Activated CD4-positive, alpha-beta T cell treated with anti-CD3 and anti-CD28 coated beads, Interleukin-2, amount 10 ng/mL, durations not matched to agents 7 days and 5 days (primary cell): ENCODE measurements at places on chromosomes 4 and X. TPM values are rescaled to one million over a fixed set of nuclear protein-coding genes. Genes with fewer than 3 reads are reported as not detected.
A peak's percentile ranks its signal among the peaks of the same experiment; 100 is the strongest.

- no peak overlapping the region for H3K27ac ChIP-seq
- no peak overlapping the region for H3K4me3 ChIP-seq
- no peaks in the 10 kb centered on the region for H3K27me3 ChIP-seq
- no peak for DNase-seq
These were observed 115.1 kb downstream of the KLHL8 start for GRCh38 chr4:87105101-87105845.

DNA sequence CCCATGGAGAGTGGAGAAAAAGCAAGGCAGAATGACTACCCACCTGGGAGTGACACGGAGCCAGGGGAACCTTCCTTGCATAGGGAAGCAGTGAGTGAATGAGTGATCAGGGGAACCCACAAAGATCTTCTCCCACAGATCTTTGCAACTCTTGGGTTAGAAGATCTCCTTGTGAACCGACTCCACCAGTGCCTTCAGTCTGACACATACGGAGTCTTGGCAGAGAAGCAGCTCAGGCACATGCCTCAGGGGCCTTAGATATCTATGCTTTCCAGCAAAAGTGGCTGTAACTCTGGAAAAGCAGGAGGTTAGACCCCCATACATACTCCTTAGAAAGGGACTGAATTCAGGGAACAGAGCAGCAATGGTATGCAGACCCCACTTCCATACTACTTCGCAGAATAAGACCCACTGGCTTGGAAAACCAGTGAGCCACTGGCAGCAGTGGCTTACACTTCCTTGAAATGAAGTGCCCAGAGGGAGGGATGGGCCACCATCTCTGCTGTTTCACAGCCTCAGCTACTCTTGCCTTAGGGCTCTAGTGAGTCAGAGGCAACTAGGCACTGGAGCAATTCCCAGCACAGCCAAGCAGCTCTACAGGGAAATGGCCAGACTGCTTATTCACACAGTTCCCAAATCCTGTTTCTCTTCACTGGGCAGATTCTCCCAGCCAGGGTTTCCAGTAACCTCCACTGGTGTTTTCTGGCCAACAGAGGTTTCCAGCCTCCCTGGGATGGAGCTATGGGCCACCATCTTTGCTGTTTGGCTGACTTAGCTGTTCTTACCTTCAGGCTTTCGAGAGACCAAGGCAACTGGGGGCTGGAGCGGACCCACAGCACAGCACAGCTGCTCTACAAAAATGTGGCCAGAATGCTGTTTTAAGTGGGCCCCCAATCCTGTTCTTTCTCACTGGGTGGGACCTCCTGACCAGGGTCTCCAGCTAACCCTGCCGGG lies 82.8 kb upstream of the TCEAL2 start:
- H3K27me3 ChIP-seq, result peaks cover 2% of the 10 kb centered on the region
- no peak for DNase-seq
- no peak overlapping the region for H3K4me3 ChIP-seq
- H3K36me3 ChIP-seq, result no peaks in the 10 kb centered on the region
- H3K4me1 ChIP-seq, result no peaks in the 10 kb centered on the region

DNA sequence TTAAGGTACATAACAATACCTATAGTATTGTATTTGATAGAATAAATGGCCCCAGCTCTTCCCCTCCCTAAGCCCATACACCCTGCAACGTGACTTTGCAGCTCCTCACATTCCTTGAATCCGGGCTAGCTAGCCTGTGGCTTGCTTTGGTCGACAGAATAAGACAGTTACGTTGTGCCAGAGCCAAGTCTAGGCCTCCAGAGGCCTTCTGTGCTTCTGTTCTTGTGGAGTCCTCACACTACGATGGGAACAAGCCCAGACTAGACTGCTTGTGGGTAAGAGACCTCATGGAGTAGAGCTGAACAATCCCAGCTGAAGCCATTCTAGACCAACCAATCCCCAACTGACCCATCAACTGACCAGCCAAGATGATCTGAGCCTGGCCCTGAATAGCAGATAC lies 102.4 kb upstream of the PLAC1 start:
- no peak overlapping the region for H3K27ac ChIP-seq
- no peak overlapping the region for H3K4me3 ChIP-seq
- no peaks in the 10 kb centered on the region for H3K4me1 ChIP-seq
- H3K27me3 ChIP-seq, result peaks cover 2% of the 10 kb centered on the region
- no peak for DNase-seq

DNA sequence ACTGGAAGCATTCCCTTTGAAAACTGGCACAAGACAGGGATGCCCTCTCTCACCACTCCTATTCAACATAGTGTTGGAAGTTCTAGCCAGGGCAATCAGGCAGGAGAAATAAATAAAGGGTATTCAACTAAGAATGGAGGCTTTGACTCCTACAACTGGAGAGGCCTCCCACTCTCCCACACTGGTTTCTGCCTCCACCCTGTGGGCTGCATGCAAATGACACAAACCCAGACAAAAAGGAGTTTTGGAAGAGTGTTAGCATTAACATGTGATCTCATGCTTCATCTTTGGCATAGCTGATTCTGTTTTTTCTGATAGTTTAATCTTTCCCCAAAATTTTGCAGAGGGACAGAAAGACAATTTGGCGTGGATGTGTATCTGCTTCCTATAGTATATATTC lies 80.8 kb upstream of the IQCM start:
- H3K4me3 ChIP-seq, result no peak overlapping the region
- no peaks in the 10 kb centered on the region for H3K4me1 ChIP-seq
- DNase-seq, result no peak
- peaks cover 2% of the 10 kb centered on the region for H3K27me3 ChIP-seq

GRCh38 chr4:166165829-166166420 lies 292.9 kb downstream of the TLL1 start:
- no peaks in the 10 kb centered on the region for H3K27me3 ChIP-seq
- no peak overlapping the region for H3K27ac ChIP-seq
- H3K36me3 ChIP-seq, result no peaks in the 10 kb centered on the region
- H3K4me1 ChIP-seq, result no peaks in the 10 kb centered on the region

- no peak overlapping the region for H3K27ac ChIP-seq
- DNase-seq, result peak; percentile 17
- no peak overlapping the region for H3K4me3 ChIP-seq
- peaks cover 17% of the 10 kb centered on the region for H3K27me3 ChIP-seq
- H3K4me1 ChIP-seq, result peaks cover 7% of the 10 kb centered on the region
These were observed 51.5 kb upstream of the TRPC3 start for GRCh38 chr4:122003335-122003734.

GRCh38 chrX:101203761-101204351 lies 15.7 kb upstream of the DRP2 start:
- no peaks in the 10 kb centered on the region for H3K27me3 ChIP-seq
- no peaks in the 10 kb centered on the region for H3K36me3 ChIP-seq
- no peak overlapping the region for H3K4me3 ChIP-seq
- peaks cover 8% of the 10 kb centered on the region for H3K4me1 ChIP-seq
- no peak for DNase-seq

GRCh38 chrX:132467026-132467425 lies 21.8 kb downstream of the MBNL3 start:
- no peak overlapping the region for H3K27ac ChIP-seq
- no peak for DNase-seq
- no peak overlapping the region for H3K4me3 ChIP-seq
- no peaks in the 10 kb centered on the region for H3K36me3 ChIP-seq
- no peaks in the 10 kb centered on the region for H3K27me3 ChIP-seq
- no peaks in the 10 kb centered on the region for H3K4me1 ChIP-seq

The GYPA gene
- total RNA-seq, result not detected

The CXCL11 gene
- not detected for total RNA-seq

The ADGRG4 gene
- not detected for total RNA-seq

The GAGE12G gene
- not detected for total RNA-seq
